ENCODE measurements at places on chromosomes 4 and X. TPM values are rescaled to one million over a fixed set of nuclear protein-coding genes. Genes with fewer than 3 reads are reported as not detected.

RNF128 gene
- 17.0 TPM for total RNA-seq

SLC16A2 gene
- 9.0 TPM for total RNA-seq

KLHL13 gene
- total RNA-seq = 6.3 TPM

IL1RAPL2 gene
- 0.80 TPM for total RNA-seq

MAGEE2 gene
- total RNA-seq = not detected

C1QTNF7 gene
- not detected for total RNA-seq

HSFX1 gene
- total RNA-seq = 3.4 TPM

Data from progenitor cell of endocrine pancreas (in vitro differentiated cells).